KG1 (cell line): ENCODE measurements at places on chromosomes 6 and 20.

DNA sequence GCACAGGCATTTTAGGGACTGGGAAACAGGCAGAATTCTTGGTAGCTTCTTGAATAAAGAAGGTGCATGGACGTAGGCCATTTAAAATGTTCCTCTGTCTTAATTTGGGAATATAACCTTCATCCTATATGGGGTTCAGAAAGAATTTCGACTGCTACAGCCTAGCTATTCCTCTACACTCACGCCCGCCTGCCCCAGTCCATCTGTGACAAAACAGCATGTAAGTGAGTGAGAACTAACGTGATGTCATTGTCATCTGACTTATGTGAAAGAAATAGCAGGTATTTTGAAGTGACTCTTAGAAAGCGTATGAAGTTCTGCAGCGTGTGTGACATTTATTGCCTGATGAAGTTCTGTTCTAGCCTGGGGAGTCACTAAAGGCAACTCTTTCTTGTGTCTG, 52.2 kb upstream of the SLC22A1 start:
- DNase-seq = no peak

GRCh38 chr6:45645302-45645701, 267.6 kb upstream of the SUPT3H start:
- DNase-seq = no peak

DNA sequence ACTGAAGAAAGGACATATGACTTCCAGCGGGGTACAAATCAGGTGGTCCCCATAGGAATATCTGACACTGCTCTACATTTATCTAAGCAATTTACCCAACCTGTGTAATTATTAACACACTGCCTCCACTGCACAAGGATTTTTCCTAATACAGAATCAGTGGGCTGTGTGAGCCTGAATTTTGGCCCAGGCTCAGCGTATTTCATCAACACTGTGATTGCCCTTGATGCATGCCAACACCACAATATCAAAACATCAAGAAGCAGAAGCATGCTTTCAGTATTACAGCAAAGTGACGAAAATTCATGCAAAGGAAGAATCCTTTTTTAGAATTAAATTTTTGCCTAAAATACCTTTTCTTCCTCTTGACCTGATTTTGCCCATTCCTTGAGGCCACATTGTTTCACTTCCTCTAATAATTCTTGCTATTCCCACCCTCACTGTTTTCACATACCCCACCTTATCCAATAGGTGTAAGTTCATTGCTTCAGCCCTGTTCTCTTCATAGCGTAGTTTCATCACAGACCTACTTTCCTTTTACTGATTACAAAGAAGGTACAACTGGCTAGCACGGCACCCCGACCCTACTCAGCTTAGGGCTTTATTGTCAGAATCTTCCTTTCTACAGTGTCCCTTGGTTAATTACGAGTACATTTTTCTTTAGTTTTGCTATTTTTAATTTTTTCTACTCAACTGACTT, 83.7 kb upstream of the PTCHD4 start:
- DNase-seq = no peak

- DNase-seq = no peak
Measured at GRCh38 chr6:168394606-168395005, 46.4 kb upstream of the SMOC2 start.

DNA sequence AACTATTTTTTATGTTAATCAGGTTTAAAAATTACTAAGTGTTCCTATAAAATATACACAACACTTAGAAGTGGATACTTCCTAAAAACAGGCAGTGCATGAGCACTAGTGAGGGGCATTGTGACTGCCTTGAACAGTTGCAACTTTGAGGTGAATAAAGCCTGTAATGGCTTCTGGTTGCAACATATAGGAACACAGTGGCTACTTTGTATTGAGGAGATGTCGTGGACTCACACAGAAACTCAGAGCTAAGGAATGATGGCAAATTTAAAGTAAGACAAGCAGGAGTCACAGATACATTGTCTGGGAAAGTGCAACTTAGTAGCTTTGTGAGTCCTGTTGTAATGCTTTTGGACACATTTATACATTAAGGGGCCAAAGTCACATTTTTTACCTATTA, 861 bp upstream of the HLA-A start:
- no peak for DNase-seq

DNA sequence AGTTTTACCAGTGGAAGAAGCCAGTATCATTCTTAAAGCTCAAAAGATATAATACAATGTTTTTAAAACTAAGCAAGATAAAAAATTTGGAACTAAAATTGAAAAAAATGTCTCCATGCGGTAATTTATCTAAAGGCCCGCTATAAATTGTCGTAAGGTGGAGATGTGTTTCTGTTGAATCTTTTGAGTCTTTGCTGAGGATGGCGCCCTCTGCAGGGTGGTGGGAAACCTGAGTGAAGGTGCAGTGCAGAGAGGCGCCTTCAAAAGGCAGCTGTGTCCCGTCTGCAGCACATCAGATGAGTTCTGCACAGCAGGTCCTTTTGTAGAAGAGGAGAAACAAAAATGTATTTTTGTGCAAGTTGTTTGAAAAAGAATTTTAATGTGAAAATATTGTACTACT, 29.4 kb upstream of the KIF25 start:
- no peak for DNase-seq

DNA sequence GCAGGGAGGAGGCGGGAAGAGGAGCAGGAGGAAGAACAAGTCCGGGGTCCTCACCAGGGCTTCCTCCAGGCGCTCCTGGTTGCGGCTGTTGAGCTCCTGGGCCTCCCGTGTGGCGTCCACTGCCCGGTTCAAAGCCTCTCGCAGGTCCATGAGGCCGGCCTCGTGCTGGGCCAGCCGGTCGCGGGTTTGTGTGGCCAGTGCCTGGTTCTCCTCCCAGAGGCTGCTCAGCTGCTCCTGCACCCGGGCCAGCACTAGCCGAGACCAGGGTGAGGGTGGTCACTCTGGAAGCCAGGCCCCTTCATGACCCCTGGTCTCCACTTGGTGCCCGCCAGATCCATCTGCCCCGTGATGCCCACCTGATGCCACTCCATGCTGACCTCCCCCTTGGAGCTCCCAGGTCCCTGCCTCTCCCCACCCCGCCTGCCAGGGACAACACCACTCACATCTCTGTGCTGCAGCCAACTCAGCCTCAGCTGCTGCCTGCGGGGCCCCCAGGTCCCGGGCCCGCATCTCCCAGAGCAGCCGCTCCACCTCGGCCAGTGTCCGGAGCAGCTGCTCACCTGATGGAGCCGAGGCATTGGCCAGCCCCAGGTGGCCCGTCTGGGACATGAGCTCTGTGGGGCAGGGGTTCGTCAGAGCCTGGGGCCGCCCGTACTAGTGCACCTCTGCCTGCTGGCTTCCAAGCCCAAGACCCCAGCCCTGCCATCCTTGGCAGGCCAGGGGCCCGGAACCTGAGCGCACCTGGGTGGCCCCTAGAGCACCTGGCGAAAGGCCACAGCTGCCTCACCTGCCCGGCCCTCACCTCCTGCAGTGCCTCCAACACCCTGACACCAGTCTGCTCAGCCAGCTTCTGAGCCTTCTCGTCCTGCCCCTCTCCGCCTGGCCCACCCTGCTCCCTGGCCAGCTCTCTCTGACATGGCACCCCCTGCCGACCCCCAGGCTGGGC, 15.9 kb downstream of the ADRM1 start:
- no peak for DNase-seq

- DNase-seq = no peak
Measured at GRCh38 chr6:99092461-99092860, 144.7 kb upstream of the FBXL4 start.

- DNase-seq = no peak
Measured at GRCh38 chr20:35496481-35496880, 33.0 kb downstream of the C20orf173 start.

DNA sequence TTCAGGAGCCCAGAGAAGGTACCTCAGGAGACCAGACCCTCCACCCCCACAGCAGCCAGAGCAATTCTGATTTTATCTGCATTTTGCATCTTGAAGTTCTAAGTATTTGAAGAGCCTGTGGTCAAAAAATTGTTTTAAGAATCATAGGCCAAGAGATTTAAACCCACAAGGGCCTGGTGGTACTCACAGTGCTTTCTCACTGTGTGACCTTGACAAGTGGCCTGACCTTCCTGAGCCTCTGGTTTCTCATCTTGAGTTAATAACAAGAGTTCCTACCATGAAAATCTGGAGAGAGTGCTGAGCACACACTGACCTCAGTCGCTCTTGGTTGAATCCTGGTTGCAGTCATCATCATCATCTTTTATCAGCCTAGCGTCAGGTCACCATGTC, 45.4 kb upstream of the ID1 start:
- DNase-seq = no peak

GRCh38 chr6:11023032-11023431, 21.1 kb downstream of the ELOVL2 start:
- no peak for DNase-seq

DNA sequence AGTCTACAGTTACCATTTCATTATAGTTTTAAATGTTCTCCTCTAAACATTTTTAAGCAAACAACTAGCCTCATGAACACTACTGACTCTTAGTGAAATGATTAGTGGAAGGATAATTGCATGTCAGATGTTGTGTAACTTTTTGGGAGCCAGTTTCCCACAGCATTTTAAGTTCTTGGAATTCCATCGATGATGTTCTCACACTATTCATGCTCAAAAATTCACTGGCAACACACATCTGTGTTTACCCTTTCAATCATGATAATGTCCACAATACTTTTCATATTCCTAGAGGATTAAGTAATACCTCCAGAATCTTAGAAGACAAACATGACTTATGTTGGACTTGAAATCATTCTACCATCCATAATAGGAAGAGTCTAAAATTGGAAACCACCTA, 678.1 kb upstream of the ID4 start:
- DNase-seq = no peak

- no peak for DNase-seq
Measured at GRCh38 chr20:21632735-21633053, 72.8 kb upstream of the PAX1 start.

GRCh38 chr6:116971959-116972358, 94.9 kb downstream of the RFX6 start:
- DNase-seq = peak; percentile 33

- DNase-seq = no peak
Measured at GRCh38 chr6:84242265-84242664, 14.8 kb upstream of the CEP162 start.

DNA sequence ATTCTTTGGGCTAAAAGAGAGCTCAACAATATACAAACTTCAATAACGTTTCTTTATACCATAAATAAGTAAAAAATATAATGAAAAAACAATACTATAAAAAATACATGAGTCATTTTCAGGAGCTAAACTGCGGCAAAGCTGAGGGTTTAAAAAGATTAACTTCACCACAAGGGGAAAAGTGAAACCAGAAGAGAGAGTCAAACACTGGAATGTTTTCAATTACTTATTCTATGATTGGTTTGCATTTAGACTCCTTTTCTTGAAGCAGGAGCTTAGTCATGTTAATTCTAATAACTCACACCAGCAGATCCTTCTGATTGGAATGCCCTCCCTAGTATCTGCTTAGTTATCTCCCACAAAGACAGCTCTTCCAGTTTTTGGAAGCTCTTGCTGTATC, 627.3 kb downstream of the UTRN start:
- no peak for DNase-seq

DNA sequence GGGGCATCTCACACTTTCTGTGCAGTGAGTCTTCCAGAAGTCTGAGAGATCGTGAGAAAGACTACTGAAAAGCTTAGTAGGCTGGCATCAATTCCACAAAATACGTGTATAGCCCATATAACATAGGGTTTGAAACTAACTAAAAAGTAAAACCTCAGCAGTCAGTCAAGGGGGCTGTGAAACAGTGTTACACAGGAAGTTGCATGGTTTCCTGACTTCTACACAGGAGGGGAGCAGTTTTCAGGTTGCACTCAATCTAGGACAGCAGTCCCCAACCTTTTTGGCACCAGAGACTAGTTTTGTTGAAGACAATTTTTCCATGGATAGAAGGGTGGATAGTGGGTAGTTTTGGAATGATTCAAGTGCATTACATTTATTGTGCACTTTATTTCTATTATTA, 4.7 kb upstream of the LY86 start:
- no peak for DNase-seq

DNA sequence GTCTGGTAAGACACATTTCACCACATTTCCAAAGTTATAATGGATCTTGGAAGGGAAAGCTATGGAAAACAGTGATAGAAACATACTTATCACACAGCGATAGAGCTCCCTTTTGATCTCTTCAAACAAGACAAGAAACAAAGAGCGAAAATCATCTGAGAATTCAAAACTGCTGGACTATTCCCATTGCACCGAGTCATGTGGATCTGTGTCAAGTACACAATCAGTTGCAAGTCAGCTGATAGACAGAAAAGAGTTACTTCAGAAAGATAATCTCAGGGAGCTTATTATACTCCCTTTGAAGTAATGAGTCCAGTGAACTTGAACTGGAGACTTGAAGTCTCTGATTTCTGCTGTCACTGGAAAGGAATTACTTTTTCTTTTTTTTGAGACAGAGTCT, 89.7 kb upstream of the GCM1 start:
- DNase-seq = no peak

GRCh38 chr20:9139106-9139833, 70.4 kb downstream of the PLCB4 start:
- no peak for DNase-seq

DNA sequence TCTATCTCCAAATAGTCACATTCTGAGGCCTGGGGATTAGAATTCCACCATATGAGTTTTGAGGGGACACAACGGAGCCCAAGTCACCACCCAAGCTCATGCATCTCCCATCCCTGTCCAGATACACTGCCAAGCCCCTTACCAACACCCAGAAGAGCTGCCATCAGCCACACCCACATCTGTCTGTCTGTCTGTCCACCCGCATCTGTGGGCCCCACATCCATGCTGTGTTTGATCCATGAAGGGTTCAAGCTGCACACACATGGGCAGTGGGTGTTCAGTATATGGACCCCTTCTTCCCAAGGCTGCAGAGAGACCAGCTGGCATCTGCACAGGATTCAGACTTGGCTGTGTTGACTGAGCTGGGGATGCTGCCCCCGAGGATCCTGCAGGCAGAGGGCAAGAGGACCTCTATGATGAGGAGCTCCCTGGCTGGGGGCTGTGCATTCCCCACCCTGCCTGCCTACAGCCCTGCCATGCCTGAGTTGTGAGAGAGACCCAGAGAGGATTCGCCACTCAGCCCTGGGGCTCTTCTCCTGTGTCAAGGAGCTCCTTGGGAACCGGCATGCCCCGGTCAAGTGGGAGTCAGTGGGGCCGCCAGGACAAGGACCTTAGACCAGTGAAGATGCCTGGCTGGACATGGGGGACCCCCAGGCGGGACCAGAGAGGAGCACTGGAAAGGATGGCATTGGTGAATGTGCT, 206.4 kb downstream of the SYNDIG1 start:
- DNase-seq = no peak

GRCh38 chr20:33554914-33555420, 65.1 kb downstream of the CBFA2T2 start:
- DNase-seq = no peak

DNA sequence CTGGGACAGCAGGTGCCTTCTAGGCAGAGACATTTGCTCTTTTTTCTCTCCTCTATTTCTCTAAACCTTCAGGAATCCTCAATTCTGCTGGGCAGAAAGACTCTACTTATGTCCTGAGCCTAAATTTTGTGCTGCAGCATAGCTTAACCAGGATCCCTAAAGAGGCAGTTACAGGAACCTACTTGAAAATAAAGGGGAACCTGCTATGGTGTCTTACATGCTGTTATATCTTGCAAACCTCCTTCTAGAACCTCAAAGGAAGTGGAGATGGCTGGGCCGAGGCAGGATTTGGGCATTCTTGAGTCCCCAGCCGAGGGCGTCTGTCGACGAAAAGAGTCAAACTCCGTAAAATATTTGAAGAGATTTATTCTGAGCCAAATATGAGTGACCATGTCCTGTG, 17.1 kb upstream of the GMNN start:
- DNase-seq = no peak

- DNase-seq = no peak
Measured at GRCh38 chr6:152351110-152351509, 286.1 kb downstream of the SYNE1 start.

GRCh38 chr6:28737750-28738395, 185.9 kb downstream of the TRIM27 start:
- no peak for DNase-seq

- DNase-seq = no peak
Measured at GRCh38 chr6:24191346-24191745, 65.3 kb downstream of the NRSN1 start.
